SHP77 (cell line): ENCODE measurements at places on chromosomes 5 and 9.

DNA sequence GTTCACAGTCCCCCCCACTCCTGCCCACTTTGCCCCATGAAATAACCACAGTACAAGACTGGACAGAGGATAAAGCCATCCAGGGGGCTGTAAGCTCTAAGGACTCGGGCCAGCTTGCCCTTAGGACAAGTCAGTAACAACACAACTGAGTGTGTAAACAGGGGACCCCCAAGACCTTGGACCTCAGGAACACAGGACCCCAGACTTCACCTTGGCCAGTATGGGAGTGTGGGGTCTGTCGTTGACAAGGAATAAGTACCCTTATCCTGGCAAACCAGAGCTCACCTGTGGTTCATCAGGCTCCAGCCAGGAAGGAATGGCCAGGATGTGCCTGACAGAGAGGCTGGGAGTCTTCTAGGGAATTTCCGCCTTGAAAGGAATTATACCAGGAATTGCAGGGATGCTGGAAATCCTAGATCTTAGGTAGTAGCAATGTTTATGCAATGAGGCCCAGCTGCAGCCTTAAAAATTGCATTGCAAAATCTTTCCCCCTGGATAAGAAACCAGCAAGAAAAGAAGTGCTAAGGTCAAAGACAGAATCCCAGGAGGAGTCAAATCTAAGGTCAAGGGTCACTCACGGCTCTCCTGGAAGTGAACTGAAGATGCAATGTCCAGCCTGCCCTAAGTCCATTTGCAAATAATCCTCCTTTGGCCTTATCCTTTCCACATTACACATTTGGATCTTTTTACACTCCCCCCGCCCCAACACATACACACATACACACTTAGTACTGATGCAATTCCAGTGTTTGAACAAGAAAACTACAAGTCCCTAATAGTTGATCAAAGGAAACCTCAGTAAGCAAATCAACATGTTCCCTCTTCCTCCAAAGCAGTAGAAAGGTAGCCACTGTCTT lies 27.3 kb upstream of the TDRD7 start:
- no peak for DNase-seq

GRCh38 chr5:111133436-111133751 lies 41.2 kb downstream of the WDR36 start:
- peak; percentile 16 for DNase-seq

- peak; percentile 65 for DNase-seq
Measured at GRCh38 chr5:144598451-144599068, 427.9 kb downstream of the KCTD16 start.

- no peak for DNase-seq
Measured at GRCh38 chr9:21764846-21765245, 37.6 kb upstream of the MTAP start.

- no peak for DNase-seq
Measured at GRCh38 chr5:20230010-20230409, 242.0 kb upstream of the CDH18 start.

DNA sequence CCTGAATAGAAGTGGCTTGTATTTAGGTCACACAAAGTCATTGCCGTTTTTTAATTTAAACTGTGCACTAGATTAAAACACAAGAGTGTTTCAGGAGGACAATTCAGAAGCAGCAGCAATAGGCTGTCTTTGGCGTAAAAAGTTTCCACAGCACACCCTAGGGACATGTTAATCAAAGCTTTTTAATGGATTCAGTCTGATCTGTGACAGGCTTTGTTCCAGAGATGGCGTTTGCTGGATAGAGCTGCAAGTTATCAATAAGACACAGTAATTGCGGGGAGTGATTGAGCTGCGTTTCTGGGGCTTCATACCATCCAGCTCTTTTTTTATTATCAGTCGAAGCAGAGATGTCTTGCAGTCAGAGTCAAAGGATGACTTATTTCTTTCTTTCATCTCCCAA lies 300.3 kb downstream of the ZNF608 start:
- no peak for DNase-seq
